ENCODE measurements at places on chromosomes 1 and 21.

DNA sequence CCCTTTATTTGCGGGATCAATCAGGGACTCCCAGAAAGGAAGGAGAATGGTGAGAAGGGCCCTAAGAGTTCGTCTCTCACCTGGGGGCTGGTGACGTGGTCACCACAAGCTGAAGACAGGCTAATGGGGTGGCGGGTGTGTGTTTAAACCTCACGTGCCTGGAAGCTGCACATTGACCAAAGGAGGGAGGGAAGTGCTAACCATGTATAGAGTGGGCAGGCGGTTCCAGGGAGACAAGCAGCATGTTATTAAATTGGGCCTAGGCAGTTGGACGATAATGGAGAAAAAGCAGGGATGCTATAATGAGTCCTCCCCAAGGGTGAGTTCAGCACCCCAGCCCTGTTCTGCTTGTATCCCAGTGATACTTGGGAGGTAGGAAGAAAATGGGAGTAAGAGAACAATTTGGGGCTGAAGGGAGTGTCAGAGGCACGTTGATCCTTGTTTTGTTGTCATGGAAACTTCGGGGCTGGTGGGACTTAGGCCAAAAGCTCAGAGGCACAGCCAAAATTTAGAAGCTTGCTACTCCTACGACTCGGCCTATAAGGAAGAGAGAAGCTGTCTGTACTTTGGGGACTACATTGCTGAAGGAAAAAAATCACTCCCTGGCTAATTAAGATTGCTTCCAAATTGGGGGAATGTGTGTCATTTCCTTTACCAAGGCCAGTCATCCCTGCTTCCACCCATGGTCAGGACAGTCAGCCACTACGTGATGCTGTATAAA, 33.2 kb upstream of the EPHA8 start:
- no peak for DNase-seq

GRCh38 chr1:98143403-98143802, 222.6 kb upstream of the DPYD start:
- no peak for DNase-seq

DNA sequence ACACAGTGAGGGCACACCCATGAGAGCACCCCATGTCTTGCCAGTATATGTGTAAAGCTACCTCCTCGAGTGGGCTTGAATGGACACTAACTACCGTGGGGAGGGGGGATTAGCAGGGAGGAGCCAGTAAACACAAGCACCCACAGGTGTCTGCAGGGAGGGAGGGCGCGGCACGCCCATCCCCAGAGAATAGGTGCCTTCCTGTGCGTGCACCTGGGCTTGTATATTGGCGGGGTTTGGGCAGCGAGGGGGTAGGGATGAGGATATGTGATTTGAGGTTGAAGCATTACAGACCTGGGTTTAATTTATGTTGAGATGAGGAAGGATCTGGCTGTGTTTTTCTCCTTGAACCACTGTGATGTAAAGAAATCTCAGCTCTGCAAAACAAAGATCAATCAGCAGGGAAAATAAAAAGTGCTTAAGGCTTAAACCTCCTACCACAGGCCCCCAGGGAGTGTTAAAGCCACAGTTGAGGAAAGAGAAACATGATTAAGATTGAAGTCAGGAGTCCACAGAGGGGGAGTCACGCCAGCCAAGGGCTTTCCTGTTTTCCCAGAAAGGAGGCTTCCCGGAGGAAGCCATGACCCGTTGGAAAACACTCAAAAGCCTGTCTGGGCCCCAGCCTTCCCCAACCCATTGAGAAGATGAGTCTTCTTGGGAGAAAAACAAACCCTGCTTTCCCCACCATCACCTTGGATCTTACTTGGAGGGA, 80.0 kb downstream of the CAMK2N1 start:
- peak; percentile 82 for DNase-seq

DNA sequence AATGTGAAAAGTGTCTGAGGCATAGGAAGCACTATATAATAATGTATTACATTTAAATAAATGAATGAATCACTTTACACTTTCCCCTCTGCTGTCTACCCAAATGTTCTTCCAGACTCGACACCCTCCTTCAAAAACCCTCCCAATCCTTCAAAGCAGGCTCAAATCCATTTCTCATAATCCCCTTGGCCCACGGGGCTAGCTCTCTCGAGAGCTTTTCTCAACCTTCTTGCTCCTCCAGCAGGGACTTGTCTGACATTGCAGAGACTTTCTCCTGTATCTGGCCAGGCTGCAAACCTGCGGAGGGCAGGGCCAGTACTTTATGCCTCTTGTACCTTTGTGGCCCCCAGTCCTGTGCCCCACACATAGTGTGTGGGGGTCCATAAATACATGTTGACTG, 14.1 kb upstream of the CNTN2 start:
- no peak for DNase-seq

GRCh38 chr1:217574265-217574949, 56.5 kb downstream of the GPATCH2 start:
- no peak for DNase-seq

DNA sequence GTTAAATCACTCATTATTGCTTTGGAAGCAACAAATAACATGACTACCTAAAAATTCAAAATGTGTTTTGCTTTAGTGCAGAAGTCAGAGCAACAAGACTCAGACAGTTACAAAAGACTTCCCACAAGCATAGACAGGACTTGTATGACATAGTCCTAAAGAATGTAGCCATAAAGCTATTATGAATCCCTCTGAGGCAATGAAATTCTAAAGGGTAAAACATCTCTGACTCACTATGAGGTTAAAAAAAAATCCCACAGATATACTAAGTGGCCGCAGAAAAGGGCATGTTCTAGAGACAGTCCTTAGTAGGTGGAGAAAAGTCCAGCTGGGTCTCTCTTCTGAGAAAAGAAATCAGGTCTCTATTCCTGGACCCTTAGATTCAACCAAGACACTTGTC, 4.9 kb downstream of the PRKAB2 start:
- DNase-seq, result no peak

GRCh38 chr1:229430761-229431283, 3.1 kb downstream of the ACTA1 start:
- DNase-seq, result peak; percentile 47

DNA sequence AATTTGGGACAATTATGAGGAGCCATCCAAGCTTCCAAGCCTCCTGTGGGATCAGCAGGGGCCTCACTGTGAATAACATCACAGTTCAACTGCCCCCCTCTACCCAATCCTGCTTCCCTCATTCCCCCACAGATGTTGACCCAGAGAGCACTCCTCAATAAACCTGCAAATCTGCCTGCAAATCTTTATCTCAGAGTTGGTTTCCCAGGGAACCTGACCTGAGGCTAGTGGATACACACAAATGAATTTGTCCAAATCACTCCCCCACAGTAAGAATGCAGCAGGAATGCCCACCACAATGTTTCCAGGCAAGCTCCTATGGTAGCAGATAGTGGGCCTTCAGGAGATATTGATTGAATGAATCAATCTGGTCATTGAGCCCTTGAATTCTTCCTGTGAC, 56.4 kb upstream of the HIVEP3 start:
- DNase-seq, result no peak

GRCh38 chr1:66450043-66450514, 83.9 kb upstream of the SGIP1 start:
- DNase-seq, result no peak

- DNase-seq, result no peak
These were observed 998.6 kb downstream of the TTLL7 start for GRCh38 chr1:83000286-83000685.

DNA sequence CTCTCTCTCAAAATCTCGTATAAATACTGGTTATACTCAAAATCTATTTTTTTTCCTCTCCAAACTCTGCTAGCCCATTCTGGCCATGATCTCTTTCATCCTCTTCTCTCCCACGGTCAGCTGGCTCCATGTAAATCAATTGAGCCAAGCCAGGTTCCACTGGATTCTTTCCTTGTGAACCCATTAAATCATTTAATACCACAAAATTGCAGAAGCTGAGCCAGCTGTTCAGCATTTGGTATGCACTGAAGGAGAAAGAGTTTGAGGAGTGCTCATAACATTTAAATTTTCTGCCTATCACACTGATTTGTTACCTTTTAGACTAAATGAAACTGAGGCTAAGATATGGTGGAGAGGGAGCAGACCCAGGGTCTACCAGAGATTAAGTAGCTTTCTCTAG, 29.1 kb upstream of the TADA1 start:
- DNase-seq, result no peak

DNA sequence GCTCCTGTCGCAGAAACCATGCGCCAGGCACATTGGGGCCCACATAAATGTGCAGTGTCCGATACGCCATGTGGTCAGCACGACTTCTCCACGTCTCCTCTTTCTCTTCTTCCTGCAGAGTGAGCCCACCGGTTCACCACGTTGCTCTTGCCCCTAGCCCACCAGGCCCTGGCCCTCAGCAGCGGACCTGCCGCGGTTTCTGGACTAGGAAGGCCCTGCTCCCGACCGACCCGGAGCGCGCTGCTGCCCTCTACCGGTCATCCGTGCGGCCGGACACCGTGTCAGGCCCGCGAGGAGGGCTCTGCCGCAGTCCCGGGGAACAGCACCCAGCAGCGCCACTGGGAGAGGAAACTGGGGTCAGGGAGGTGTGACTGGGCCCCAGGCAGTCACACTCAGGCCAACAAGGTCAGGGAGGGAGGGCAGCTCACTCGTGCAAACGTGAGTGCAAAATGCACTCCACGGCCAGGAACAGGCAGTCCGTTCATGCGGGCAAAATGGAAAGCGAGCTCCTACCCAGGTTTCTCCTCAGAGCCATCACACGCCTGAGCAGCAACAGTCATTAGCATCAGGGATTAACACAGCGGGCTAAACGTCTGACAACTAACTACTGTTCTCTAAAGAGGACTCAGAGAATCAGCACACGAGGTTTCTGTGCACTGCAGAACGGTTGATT, 13.7 kb downstream of the TLR5 start:
- no peak for DNase-seq

DNA sequence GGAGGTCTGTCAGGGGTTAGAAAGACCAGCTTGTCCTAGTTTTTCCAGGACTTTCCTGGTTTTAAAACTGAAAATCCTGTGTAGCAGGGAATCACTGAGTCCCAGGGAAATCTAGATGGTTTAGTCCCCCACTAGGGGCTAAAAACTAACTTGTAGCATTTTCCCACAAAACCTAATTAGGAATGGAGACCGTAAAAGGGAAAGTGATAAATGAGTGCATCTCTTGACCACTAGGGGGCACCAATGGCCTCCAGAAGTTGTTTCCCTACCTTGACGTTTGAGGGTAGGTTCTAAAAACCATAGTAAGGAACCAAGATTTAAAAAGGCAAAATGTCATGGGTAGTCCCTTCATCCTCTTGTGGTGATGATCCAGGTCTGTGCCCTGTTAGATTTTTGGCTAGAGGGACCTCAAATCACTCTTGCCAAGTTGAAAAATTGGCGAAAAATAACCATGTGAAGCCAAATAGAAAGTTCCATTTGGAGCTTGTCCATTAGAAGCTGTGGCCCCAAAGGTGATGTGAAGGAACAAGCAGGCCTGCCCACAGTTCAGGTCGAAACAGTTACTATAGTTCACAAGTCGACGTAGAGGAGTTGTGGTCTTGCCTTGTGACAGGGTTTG, 24.5 kb downstream of the CLIC6 start:
- DNase-seq, result peak; percentile 33

GRCh38 chr1:208068908-208069307, 158.0 kb upstream of the CD34 start:
- no peak for DNase-seq

DNA sequence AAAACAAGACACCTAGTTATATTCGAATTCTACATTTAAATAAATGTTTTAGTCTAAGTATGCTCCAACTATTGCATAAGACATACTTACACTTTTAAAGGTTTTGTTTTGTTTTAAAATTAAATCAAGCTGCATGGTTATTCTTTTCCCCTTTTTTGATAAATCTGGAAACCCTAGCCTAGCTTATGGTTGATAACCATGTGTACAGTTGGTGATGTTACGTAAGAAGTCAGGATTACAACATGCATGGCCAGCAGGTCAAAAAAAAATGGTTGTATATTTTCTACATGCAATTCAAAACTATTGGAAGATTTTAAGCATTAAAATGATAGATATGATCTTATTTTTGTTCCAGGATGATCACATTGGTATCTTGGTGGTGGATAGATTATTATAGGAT, 1600.6 kb downstream of the PLA2G4A start:
- no peak for DNase-seq

DNA sequence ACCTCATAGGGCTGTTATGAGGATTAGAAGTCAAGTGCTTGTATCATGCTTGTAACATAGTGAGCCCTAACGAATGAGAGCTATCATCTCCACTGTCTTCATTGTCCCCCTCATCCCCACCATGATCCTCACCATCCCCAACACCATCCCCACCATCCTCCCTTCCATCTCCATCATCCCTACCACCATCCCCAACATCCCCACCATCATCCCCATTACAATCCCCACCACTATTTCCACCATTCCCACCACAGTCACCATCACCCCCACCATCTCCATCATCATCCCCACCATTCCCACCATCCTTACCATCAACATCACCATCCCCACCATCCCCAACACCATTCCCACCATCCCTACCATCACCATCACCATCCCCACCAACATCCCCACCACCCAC, 39.1 kb upstream of the PADI1 start:
- no peak for DNase-seq

DNA sequence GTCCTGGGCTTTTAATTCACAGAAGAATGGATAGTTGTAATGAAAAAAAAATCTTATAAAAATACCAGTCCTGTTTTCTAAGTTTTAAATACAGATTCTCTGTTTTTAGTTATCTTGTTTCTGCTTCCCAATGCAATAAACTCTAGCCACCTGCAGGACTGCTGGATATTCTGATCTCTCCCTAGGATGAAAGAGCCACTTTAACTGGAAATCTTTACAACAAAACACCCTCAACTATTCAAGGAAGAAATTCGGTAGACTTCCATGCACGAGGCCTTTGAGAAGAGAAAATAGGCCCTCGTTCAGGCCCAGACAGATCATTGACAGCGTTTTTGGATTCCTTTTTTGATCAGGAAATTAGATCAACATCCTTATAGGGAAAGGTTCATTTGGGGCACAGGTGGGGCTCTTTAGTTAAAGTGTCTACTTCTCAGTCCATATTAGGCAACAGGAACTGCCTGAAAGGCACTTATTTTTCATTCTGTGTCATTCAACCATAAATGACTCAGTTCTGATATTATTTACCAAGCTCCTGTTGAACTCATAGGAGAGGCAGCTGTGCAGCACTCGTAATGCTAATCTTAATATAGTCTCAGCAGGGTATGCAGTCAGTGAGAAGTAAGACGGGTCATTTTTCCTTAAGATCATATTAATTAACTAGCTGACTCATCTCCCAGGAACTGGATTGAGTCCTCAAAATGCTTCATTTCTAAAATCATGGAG, 71.1 kb upstream of the ERRFI1 start:
- peak; percentile 91 for DNase-seq

DNA sequence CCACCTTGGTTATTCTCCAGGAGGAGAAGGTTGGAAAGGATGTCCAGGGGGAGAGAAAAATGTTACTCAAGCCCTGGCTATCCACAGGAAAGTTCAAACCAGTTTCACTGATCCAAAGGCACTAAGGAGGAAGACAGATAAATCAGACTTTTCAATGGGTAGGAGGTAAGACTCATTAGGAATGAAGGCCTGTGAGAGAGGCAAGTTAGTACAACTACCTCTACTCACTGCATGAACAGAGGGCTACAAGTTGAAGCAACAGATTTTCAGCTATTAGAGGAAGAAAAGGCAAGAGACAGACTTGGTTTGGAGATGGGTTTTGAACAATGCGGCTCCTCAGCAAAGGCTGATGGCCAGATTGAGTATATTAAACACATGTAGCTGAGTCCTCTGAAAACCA, 16.9 kb downstream of the CD160 start:
- no peak for DNase-seq

- DNase-seq, result no peak
These were observed 68.0 kb upstream of the CYP2J2 start for GRCh38 chr1:59994302-59995198.

- DNase-seq, result no peak
These were observed 94.4 kb downstream of the ITPKB start for GRCh38 chr1:226644541-226645176.
